ENCODE measurements at places on chromosomes 12 and 14. TPM values are rescaled to one million over a fixed set of nuclear protein-coding genes. Genes with fewer than 3 reads are reported as not detected.

DNA sequence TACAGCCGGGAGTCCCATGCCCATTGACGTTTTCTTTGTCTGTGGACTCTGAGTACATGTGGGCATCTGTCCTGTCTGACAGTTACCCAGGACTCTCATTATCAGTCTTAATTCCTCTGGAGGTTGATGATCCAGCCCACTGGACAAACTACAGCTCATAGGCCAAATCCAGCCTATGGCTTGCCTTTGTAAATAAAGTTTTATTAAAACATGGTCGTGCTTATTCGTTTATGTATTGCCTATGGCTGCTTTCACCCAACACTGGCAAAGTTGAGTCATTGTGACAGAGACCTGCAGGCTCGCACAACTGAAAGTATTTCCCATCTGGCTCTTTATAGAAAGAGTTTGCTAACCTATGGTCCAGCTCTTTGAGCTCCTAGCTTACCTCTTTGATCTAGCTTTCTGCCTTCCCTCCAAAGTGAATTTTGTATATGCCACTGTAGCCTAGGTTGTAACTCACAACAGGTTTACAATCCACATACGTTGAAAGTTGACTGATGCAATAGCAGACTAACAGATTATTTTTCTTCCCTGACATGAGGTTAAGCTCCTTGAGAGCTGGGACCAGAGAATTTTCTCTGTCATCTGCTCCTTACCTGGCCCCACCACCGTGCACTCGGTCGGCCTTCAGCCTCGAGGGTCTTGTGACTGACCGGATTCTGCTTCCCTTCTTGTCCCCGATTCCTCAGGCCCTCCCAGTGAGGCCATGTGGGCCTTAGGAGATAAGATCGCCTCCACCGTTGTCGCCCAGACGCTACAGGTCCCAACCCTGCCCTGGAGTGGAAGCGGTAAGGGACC, 57.3 kb downstream of the ACACB start:
- no peak for DNase-seq

GRCh38 chr12:1529862-1530591, 64.4 kb downstream of the FBXL14 start:
- no peak for DNase-seq

Gene KCNK13
- total RNA-seq: 6.7 TPM

Gene GRIP1
- 5.4 TPM for total RNA-seq

- no peak for DNase-seq
These were observed 3.8 kb downstream of the USP15 start for GRCh38 chr12:62263966-62264365.
